ENCODE measurements at places on chromosomes 6 and 20.

DNA sequence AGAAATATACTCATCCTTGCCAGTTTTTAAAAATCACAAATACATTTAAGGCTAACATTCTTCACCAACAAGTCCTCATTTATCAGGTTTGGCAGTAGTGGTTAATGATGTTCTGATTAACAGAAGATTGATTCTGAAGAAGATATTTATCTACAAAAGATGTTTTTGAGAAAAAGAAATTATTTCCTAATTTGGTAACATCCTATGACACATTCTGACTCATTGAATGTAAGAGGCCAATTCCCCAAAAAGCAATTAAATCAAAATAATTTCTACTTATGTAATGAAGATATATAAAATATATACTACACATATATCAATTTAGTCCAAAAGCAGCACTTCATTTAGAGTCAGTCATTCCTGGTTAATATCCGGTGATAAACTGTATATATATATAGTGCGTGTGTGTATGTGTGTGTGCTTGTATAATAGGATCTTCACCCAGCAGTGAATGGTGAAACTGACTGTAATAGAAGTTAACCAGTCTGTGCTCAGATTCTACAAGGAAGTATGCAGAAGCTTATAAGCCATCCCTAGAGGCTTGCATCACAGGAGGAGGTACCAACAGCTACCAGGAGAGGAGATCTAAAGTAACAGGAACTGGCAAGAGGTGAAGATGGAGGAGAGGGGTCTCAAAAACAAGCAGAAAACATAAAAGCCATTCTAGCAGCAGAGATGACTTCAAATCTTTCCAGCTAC, 82.9 kb upstream of the MARCKS start:
- no peak for DNase-seq

GRCh38 chr6:87110636-87111035, 15.7 kb upstream of the CGA start:
- no peak for DNase-seq

GRCh38 chr6:21845018-21845417, 251.5 kb downstream of the SOX4 start:
- DNase-seq = no peak

GRCh38 chr6:169427856-169428255, 174.2 kb upstream of the THBS2 start:
- DNase-seq = no peak

DNA sequence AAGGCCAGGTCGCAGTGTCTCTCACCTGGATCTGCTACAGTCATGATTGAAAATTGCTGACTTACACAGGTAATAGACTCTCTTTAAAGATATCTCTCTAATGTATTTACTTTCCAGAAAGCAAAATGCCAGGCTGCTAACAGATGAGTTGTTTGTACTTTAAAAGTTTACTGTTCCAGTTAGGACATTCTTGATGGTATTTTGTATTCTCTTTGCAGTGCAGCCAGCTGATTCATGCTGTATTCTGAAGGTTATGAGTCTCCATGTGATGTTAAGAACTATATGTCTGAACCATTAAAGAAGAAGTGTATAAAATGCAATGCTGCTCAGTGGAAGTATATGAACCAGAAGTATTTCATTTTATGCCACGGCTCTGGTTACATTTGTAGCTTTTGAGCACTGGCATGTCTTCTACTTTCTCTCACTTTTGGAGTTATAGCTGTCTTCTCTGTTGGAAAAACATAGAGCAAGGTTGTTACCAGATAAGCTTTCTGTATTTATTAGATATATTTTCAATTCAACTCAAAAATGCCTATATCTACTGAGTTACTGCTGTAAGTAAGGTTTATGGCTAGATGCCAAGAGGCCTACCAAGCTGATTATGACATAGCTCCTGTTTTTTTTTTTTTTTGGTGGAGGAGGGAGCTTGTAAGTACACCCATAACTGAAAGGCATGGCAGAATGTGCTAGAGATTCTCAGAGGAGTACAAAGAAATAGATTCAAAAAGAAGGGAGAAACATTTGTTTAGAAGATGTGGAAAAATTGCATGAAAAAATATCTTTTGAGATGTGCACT, 130.5 kb upstream of the MAN1A1 start:
- no peak for DNase-seq

DNA sequence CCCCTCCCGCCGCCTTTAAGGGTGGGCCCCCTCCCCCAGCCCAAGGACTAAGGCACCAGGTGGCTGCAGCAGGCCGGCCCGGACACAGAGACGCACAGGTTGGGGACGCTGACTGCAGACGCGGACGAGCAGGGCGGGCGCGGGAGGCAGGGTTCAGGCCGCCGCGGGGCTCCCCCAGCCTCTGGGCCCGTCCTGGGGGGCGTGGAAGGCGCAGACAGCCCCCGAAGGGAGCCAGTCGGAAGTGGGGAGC, 9.3 kb downstream of the DUSP15 start:
- no peak for DNase-seq

- no peak for DNase-seq
Observed at GRCh38 chr6:116828983-116829382, at the start of gene GPRC6A. GPRC6A (minus strand) TSS chr6:116829083; CDS start chr6:116829013, 70 bp downstream.

DNA sequence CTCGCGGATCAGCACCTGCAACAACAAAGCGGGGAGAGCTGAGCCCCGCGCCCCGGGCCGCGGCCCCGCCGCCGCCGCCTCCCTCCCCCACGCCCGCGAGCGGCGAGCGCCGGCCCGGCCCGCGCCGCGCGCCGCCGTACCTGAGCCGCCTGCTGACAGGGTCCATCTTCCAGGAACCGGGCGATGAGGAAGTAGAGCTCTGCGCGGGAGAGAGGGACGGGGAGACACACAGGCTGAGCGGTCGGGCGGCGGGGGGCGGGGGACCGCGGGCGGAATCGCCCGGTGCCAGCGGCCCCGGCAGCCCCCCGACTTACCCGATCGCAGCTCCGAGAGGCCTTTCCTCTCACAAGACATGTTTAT, 359 bp downstream of the PHIP start:
- peak; percentile 37 for DNase-seq

DNA sequence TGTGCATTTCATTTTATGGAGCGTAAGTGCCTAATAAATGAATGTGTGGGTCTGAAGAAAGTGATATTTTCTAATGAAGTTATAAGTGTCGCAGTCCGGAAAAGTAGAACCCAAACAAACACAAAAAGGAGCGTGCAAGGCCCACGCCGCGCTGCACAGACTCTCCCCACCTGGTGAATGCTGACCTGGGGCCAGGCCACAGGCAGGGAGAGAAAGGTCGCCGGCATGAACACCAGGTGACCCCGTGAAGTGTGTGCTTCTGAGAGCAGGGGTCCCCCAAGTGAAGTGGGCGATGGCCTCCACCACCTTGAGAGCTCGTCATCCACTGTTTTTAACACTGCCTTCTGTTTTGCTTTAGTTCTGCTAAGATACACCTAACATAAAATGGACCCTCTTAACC, 114.8 kb downstream of the MYLK4 start:
- DNase-seq = no peak

GRCh38 chr20:34916774-34917354, 38.7 kb downstream of the GSS start:
- DNase-seq = no peak

- no peak for DNase-seq
Observed at GRCh38 chr6:42899871-42900270, 16.0 kb upstream of the PTCRA start.

DNA sequence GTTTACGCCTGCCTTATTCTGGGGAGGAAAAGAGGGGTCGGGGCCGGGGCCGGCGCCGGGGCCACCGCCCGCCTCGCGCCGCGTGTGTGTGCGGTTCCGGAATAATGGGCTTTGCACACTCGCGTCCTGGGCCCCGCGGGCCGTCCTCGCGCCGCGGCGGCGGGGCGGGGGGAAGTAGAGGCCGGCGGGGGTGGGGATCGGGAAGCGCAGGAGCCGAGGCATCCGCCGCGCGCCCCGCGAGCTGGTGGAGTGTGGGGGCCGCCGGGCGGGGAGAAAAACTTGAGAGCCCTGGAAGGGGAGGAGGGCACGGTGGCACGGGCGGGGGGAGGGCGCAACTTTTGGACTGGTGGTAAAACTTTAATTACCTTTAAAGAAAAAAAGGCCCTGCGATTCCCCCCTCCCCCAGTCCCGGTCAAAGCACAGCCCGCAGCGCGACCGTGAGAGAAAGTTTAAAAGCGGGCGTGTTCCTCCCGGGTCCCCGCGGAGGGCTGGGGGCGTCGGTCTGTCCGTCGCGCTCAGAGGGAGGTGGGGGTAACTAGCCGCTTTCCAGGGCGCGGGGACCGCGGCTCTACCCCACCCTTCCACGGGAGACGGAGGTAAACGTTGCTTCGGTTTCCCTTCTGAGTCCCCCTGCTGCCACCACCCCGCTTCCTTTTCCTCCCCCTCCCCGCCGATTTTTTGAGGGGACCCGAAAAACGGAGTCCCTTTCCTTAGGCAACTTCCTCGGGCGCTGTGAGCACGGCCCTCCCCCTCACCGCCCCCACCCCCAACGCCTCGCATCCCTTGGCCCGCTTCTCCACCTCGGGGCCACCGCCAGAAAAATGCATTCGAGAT, 1.9 kb downstream of the L3MBTL3 start:
- DNase-seq = peak; percentile 32

All from GM12891 (cell line).